Fibroblast of skin of right quadriceps (primary cell): ENCODE measurements at places on chromosomes 6 and 20.

DNA sequence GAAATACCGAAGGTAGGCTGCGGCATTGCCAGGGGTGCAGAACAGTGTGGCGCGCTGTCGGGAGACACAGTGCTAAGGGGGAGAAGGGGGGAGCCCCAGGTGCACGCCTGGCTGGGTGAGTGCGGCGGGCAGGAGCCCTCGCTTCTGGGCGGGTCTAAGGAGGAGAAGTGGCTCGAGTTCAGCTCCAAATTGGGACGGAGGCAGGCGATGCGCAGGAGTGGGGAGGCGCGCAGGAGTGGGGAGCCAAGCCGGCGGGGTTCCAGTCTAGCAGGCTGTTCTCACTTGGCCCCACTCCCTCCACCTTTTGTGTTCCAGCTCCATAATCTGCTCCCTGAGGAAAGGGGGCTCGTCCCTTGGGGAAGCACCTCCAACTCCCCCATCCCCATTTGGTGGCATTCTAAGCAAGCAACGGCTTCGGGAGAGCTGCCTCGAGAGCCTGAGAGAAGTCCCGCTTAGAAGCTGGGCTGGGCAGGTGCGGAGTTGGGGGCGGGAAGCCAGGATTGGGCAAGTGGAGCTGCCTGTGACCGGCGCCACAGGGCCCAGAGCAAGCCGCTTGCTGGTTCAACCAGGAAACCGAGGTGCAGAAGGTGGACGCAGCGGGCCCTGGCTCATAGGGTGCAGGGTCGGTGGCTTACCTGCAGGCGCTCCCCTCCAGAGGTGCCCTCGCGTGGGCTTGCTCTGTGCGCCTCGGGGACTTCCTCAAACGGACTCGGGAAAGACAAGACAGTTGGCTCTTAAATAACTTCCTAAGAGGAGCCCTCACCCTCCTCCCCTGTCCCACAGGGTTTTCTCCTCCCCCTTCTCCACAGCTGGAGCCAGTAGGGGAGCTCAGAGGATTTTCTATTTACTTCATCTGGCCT is at the start of gene F13A1:
F13A1 (minus strand) TSS at position 711 of the 860 bp plus-strand sequence. CDS start 1,998 bp downstream, outside the sequence.
- no peak for DNase-seq

DNA sequence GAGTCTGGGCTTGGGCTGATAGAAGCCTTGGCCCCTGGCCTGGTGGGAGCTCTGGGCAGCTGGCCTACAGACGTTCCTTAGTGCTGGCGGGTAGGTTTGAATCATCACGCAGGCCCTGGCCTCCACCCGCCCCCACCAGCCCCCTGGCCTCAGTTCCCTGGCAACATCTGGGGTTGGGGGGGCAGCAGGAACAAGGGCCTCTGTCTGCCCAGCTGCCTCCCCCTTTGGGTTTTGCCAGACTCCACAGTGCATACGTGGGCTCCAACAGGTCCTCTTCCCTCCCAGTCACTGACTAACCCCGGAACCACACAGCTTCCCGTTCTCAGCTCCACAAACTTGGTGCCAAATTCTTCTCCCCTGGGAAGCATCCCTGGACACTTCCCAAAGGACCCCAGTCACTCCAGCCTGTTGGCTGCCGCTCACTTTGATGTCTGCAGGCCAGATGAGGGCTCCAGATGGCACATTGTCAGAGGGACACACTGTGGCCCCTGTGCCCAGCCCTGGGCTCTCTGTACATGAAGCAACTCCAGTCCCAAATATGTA is 957 bp upstream of the VEGFA start:
- peak; percentile 94 for DNase-seq

DNA sequence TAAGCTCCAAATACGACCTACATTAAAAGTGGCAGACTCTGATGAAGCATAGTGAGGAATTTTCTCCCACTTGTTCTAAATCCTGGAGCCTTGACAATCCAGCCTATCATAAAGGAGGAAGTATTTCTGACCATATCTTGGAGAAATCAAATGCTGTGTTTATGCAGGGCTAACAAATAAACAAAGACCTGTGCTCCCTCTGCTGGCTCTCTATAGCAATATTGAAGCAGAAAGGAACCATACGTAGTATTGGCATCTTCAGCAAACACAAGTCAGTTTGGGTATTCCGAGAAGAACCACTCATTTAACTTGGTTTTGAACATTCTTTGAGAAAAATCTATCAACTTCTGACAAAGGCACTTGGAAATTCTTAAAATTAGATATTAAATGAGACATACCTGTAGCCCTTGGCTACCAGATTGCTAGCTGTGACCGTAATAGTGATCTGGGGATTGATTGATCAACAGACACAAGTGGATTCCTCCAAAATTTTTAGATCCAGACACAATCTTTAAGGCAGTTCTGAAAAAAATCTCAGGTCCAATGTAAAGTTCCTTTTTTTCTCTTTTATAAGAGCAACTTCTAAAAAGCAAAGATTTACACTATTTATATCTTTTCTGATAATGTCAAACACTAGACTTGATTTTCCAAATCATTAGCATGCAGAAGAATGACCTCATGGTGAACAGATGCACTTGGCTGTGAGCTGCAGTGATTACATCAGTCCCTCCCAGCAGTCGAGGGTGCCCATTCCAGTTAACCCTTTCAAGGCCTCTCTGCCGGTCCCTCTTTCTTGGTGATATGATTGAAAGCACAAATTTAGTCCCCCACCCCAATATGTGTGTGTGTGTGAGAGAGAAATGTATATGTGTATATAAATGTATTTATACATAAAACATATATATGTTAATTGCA is 40.2 kb downstream of the INSM1 start:
- peak; percentile 6 for DNase-seq

DNA sequence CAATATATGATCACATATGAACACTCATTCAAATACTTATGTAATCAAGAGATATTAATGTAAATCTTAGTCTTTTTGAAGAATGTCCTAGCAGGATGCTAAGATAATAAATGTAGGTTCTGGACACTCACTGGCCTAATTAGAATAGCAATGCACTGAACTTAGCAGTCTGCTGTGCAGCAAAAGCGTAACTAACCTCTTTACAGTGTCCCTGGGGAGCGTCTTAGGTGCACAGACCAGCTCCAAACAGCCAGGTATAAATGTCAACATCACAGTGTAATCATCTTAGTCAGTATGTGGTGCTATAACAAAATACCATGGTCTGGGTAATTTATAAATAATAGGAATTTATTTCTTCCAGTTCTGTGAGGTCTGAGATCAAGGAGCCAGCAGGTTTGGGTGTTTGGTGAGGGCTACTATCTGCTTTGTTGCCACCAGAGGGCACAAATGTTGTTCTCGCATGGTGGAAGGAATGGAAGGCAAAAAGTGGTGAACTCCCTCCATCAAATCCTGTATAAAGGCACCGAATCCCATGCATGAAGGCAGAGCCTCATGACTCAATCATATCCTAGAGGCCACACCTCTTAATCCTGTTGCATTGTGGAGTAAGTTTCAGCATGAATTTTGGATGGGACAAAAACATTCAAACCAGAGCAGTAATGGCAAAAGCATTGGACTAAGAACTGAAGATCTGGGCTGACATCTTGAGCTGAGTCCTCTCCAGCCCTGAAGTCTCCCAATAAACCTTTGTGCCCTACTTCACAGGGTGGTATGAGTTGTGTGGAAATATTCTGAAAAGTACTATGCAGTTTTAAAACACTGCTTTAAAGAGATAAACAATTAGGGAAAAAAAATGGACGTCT is 41.8 kb upstream of the FOXO3 start:
- peak; percentile 21 for DNase-seq

GRCh38 chr6:109824105-109824504 is 133.0 kb downstream of the FIG4 start:
- DNase-seq, result no peak
